ENCODE measurements at places on chromosomes 2 and 18. TPM values are rescaled to one million over a fixed set of nuclear protein-coding genes. Genes with fewer than 3 reads are reported as not detected.

REG1B gene
- total RNA-seq = not detected

KDSR gene
- total RNA-seq = 54.3 TPM

DAPL1 gene
- not detected for total RNA-seq

HOXD12 gene
- not detected for total RNA-seq

DNA sequence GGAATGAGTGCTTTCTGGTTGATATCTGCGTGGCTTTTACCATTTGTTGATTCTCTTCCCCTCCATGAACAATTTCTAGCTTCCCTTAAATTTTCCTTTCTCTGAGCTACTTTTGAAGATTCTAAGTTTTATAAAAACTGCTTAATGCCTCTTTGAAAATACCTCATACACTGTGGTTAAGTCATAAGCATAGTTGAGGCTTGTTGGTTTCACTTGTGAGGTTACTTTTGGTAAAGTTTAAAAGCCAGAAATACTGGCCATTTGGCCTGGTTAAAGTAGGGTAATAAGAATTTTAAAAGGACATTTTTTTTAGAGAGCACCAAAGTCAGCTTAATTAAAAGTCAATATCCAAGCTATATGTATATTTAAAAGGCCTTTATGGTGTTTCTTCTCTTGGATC is 21.3 kb upstream of the CAPN13 start:
- no peak for DNase-seq

DNA sequence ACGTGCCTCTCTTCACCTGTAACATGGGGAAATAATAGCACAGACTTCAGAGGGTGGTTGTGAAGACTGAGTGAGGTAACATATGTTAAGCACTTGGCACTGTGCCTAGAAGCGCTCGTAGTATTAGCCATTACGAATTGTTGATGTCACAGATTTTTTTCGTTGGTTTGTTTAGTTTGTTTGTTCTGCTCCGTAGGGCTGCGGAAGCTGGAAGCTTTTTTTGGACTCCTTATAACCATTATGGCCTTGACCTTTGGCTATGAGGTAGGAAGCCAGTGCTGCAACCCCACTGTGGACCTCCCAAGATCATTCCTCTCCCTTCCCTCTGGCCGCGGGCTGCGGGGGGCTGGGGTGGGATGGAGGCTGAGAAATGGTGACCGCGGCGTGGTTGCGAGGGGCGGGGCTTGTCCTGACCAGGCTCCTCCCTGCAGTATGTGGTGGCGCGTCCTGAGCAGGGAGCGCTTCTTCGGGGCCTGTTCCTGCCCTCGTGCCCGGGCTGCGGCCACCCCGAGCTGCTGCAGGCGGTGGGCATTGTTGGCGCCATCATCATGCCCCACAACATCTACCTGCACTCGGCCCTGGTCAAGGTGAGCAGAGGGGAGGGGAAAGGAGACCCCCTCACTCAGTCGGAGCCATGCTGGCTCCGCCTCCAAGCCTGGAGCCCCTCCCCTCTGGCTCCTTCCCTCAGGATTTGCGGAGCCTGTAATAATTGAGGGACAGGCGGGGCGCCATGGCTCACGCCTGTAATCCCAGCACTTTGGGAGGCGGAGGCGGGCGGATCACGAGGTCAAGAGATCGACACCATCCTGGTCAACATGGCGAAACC is 5.5 kb downstream of the SLC11A1 start:
- no peak for DNase-seq

- no peak for DNase-seq
Measured at GRCh38 chr2:15818318-15818753, 122.0 kb upstream of the MYCN start.

DNA sequence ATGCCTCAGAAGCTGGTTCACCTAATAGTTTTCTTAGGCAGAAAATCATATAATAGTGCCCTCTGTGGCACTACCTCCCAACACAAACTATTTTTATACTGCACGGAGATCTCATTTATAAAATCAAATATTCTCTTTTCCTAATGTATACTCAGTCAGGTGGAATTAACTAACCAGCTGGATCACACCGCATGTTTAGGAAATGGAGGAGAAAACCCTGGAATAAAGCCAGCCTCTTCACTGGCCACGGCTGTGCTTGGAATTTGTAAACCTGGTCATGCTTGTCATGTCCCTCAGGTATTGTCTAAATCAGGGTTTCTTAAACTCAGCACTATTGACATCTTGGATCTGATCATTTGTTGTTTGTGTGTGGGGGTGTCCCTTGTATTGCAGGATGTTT is 85.6 kb downstream of the DOCK10 start:
- DNase-seq = no peak

DNA sequence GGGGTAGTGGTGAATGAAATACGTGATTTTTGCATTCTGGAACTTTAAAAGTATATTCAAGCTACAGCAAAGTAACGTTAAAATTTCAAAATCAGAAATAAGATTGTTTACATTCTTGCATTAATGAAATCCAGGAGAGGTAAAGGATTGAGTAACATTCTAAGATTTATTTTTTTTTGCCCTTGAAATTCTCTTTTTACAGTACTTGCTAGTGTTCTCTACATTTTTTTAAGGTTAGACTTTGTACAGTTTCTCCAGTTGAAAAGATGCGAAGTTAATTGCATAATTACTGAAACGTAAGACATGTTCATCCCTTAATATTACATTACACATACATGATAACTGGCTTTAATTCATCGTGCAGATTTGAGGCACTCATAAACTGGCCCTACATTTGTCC is 74.5 kb downstream of the ACTR3 start:
- DNase-seq = no peak

- no peak for DNase-seq
Measured at GRCh38 chr2:128722489-128722888, 403.8 kb upstream of the HS6ST1 start.

GRCh38 chr18:35469725-35470124 is 28.0 kb downstream of the INO80C start:
- no peak for DNase-seq

GRCh38 chr2:205714058-205714776 is 31.9 kb downstream of the NRP2 start:
- DNase-seq = no peak
